ENCODE measurements at places on chromosomes 3 and 15.

DNA sequence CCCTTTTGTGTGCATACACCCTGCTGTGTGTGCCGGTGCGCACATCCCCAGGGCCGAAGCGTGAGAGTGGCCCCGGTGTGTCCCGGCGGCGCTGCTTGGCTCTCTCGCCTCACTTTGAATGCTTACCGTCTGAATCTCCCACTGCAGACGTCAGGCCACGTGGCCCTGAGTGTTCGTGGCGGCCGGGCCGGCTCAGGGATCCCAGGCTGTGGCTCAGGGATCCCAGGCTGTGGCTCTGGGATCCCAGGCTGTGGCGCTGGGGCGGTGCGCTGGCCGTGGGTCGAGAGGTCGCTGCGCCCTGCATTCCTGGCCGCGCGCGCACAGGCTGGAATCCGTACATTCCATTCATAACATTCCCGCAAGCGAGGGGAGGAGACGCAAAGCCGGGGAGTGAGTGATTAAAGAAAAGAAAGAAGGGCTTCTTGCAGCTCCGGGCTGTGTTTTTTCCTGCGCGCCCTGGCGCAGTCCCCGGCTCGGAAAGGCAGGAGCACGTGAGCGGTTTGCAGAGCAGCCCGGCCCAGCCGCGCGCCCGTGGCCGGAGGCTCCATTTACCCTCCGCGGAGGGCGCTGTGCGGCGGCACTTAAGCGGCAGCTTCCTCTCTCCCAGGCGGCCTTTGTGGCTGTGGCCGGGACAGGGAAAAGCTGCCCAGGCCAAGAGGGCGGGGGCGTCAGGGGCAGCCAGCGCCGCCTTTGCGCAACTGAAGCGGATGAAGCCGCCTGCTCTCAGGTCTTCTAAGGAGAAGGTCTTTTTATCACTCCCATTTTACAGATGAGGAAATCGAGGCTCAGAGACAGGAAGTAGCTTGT is 87.0 kb upstream of the ALDH1L1 start:
- DNase-seq: no peak

GRCh38 chr3:173733029-173733652 is 335.6 kb downstream of the NLGN1 start:
- peak; percentile 17 for DNase-seq

- no peak for DNase-seq
Measured at GRCh38 chr15:90994059-90994416, 297 bp downstream of the PRC1 start.

DNA sequence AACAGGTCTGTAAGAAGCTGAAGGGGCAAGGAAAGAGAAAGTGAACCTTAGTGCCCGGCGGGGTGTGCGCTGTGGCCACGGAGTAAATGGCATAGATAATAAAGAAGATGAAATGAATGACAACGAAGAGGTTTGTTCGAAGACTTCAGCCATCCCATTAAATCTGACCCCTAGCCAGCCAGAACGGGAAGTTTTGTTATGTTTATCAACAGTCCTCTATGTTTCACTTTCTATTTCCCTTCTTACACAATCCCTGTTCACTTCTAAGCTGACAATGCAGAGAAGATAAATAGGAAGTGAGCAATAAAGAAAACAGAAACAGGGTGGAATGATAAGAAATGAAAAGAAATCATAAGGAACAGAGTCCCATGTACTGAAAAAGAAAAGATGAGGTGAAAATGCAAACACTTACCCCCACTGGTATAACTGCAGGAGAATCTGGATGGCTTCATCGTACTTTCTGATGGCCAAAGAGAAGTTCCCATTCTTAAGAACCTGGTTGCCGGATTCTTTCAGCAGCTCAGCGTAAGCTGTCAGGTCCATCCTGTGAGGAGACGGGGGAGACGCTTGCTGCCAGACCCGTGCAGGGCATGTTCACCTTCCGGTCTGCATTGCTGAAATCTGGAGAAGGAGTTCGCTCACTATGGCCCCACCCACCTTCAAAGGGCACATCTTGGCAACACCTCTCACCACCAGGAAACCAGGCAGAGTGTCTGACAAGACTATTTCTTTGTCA is 36.8 kb downstream of the TRANK1 start:
- no peak for DNase-seq

- DNase-seq: no peak
Measured at GRCh38 chr15:89841962-89842361, 27.3 kb upstream of the ANPEP start.

- DNase-seq: no peak
Measured at GRCh38 chr3:134650431-134651346, at the start of gene KY. Gene KY (minus strand): TSS chr3:134651022. CDS start chr3:134650960, 62 bp downstream.

GRCh38 chr15:68699881-68700454 is 120.7 kb downstream of the ANP32A start:
- DNase-seq: no peak

GRCh38 chr3:161770484-161771386 is 274.1 kb downstream of the OTOL1 start:
- DNase-seq: peak; percentile 33

- DNase-seq: no peak
Measured at GRCh38 chr3:178754852-178755510, 218.7 kb downstream of the KCNMB2 start.

GRCh38 chr3:153350420-153350819 is 188.4 kb downstream of the RAP2B start:
- no peak for DNase-seq

GRCh38 chr3:143067201-143067600 is 52.4 kb upstream of the CHST2 start:
- DNase-seq: no peak

- no peak for DNase-seq
Measured at GRCh38 chr15:99562238-99562637, 3.5 kb upstream of the MEF2A start.

DNA sequence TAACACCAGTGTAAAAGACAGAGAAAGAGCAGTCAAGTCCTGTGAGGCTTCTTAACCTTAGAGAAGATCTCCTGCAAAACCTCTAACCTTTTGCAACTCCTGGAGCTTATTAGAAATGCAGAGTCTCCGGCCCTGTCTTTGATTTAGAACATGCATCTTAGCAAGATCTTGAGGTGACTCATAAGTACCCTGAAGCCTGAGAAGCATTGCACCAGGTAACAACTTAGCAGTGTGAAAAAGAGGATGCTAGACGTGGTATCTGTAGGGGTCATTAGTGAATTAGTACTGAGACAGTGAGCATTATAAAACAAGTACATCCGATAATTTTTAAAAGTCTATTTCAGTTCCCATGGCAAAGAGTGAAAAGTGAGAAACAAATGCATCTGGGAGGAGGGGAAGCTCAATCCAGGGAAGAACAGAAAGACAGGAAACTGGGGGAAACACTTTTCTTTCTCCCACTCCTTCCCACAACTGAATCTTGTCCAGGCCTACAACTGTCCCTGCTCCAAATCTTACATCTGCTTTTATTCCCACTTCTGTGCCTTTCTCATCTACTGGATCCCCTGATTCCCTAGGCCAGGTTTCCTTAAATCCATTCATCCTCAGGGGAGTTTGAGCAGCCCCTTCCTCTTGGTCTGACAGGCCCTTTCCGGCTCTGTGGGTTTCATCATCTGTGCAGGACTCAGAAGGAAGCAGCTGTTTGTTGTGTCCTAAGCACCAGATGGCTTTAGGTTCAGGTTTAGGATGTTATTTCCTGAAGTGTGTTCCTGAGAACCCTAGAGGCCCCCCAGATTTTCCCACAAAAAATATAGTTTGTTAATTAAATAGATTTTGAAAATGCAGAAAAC is 128.1 kb upstream of the IL12A start:
- no peak for DNase-seq

GRCh38 chr3:69271098-69271497 is 114.8 kb downstream of the FRMD4B start:
- DNase-seq: no peak

DNA sequence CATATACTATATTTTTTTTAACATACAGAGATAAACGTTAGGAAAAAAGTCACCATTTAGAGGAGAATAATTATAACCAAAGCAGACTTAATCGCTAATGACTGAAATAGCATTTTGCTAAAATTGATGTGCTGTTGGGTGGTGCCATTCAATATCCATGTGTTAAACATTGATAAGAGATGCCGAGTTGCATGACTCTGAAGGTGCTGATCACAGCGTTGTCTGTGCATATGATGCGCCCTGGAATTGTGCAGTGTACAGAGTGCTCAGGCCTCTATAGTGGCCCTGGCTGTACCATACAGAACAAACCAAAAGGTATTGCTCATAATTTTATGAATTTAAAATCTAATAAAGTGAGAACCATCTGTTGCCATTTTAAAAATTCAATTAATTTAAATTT is 168.3 kb downstream of the MEIS2 start:
- DNase-seq: no peak

- DNase-seq: no peak
Measured at GRCh38 chr3:36743826-36744225, 20.5 kb downstream of the DCLK3 start.
